ENCODE measurements at places on chromosomes 11 and 22.

GRCh38 chr11:124896821-124897391 lies 759 bp downstream of the ROBO4 start:
- DNase-seq = no peak

DNA sequence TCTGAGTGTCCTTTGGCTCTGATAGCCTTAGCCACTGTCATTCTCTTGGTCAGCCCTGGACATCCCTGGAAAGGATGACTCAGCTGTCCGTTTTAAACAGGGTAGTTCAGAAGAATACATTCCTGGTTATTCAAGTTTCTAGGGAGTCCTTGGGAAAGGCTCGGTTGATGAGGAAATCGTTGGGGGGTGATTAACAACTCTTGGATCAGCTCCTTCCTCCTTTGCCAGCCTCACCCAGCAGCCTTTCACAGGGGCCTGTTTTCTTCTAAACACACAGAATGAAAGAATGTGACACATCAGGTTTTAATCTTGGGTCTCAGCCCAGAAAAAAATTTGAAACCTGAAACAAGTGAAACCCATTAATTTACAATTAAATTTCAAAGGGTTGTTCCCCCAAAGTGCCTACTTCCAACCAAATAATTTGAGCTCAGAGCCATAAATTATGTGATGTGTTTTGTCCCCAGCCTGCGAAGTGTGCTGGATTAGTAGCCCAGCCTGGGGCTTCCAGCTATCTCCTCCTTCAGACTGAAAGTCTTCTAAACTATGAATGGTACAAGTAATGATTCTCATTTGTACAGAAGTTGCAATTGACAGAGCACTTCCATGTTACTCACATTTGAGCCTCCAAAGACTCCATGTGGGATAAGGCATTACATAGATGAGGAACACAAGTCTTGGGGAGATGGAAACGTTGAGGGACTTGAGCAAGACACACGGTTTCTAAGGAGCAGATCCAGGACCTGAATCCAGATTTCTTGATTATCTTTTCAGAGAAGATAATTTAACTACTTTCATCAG lies 19.3 kb upstream of the MRGPRX2 start:
- no peak for DNase-seq

DNA sequence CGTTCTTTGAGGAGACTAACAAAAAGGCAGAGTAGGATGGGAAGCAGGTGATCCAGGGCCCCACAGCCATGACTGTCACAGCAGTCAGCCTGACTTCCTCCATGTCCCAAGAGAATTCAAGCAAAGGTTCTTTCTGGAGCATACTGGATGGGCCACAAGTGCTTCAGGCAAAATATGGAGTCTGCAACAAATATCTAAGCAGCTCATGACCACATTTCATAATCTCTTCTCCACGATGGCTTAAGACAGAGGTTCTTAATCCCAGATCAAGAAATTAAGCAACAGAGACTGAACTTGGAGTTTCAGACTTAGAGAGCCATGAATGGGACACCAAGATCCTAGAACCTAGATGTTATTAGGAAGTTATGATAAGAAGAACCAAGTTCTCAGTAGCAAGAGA lies 31.6 kb downstream of the GUCY1A2 start:
- DNase-seq = no peak

DNA sequence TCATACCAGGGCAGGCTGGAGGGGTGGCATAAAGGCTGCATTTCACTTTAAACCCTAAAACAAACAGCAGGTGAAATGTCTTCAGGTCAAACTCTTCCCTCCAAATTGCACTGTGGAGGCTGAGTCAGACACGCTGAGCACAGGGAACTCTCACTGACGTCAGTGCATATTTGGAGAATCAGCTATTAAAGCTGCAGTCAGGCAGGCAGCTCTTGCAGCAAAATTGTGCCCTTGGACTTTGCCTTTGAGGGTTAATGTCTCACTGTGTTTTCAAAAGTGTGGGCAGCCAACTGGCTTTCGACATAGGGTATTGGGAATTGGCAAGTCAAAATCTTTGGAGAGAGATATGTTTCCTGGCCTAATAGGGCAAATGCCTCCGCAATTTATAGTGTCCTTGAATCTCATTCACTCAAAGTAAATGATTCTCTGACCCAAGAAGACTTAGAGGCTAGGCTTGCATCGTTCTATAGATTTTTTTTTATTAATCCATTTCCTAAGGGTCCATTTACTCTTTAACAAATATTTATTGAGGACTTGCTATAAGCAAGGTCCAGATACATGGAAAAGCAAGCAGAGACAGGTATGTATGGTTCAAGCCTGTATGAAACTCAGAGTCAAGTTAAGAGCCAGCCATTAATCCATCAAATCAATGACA lies 27.7 kb upstream of the SMCO4 start:
- no peak for DNase-seq

- DNase-seq = no peak
Observed at GRCh38 chr22:44574057-44574639, 76.1 kb upstream of the RTL6 start.

DNA sequence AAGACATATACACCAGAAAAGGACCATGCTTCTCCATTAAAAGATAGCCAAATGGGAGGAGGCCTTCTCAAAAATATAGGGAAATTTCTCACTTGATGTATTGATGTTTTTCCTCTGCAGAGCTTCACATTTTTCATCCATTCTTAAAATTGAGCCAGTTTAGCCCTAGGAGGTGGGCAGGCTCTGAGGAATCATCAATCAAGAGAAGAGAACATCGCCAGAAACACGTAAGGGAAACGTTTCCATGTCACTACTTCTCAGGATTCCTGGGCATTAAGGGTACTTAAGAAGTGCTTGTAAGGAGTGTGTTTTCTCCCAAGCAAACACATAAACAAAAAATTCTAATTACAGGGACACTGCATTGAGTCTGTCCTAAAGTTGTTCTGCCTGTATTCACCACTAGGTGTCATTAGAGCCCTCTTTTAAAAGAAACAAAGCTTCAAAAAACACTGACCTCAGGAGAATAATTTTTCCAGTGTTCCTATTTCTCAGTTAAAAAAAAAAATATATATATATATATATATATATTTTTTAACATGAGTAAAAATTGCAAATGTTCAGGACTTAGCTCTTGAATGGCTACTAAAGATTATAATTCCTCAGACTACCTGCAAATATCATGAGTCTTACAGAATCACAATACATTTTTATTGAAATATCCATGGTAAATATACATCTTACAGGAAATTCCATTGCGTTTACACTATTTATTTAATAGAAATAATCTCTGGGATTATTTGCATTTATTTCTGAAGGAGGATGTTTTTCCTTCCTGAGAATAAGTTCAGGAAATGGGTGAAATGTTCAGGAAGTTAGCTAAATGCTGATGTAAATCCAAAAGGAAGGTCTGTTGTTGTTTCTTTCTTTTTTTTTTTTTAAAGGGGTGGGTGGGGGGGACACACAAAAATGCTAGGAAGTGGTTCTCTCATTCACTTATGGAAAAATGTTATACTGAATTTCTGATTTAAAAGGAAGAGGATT lies 16.0 kb downstream of the FZD4 start:
- peak; percentile 52 for DNase-seq

GRCh38 chr11:13761250-13761649 lies 92.8 kb downstream of the FAR1 start:
- DNase-seq = no peak

DNA sequence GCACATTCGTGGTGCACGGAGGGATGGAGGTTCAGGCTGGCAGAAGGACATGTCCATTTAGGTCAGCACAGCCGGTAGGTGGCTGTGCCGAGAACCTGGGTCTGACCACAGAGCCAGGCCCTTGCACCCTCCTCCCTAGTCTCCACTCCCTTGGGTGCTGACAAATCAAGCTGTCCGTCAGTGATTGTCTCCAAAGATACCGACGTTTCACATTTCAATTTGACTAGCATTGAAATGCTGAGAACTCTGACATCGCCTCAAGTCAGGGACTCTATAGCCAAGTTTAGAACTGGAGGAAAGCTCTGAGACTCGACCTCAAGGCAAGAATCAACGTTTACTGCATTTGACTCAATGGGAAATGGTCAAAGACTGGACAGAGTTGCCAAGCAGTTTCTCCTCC lies 1321.1 kb downstream of the TBC1D22A start:
- DNase-seq = no peak

DNA sequence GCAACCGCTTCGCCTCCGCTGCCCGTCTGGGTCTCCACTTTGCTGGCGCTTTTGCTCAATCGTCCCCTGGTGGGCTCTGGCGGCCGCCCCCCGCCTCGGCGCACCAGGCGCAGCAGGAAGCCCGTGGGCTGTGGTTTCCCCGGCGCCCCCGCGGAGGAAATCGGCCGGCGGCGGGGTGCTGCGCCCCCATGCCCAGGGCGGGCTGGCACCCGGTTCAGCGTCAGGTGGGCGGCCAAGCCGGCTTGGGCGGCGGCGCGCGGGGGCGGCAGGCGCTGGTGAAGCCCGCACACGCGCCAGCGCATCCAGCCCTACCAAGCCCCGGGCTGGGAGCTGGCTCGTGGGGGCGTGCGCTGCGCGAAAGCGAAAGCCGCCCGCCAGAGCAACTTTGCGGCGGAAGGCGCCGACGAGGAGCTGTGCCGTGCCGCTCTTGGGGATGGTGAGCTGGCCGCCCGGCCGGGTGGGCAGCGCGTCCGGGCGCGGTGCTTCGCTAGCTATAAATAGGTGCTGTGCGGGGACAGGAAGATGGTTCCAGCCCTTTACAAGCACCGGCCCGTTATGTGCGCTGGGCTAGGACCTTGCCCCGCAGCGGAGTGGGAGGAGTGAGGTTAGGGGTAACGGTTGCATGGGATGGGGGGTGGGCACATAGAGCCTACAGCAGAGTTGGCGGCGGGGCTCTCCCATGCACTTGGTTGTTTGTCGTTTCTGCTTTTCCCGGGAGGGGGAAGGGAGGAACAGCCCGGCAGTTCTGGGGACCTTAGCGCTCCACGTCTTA lies 25.0 kb upstream of the SUSD2 start:
- DNase-seq = no peak

GRCh38 chr11:84105148-84105547 lies 819.0 kb upstream of the CCDC90B start:
- no peak for DNase-seq

DNA sequence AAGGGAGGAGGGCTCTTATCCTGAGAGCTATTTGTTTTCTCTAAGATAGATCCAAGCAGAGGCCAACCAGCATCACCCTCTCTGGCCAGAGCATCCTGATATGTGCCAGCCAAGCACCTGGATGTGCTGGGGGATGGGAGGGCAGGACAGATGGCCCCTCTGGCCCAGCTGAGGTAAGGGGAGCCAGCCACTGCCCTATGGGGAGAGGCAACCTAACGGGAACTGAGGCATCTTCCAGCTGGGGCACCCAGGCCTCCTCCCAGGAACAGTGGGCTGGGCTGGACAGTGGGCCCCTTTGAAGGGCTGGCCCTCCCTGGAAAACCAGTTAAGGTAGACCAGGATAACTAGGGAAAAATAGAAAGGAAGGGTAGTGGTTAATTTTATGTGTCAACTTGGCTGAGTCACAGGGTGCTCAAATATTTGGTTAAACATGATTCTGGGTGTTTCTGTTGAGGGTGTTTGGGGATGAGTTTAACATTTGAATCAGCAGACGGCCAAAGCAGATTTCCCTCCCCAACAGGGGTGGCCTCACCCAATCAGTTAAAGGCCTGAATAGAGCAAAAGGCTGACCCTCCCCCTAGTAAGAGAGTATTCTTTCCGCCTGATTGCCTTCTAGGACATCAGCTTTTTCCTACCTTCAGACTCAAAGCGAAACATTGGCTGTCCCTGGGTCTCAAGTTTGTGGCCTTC lies 595.1 kb downstream of the BUD13 start:
- DNase-seq = no peak
